ENCODE measurements at places on chromosomes 2 and 18.

GRCh38 chr2:181366675-181367175 lies 90.5 kb upstream of the ITGA4 start:
- DNase-seq: no peak

GRCh38 chr2:100615471-100615870 lies 52.7 kb downstream of the PDCL3 start:
- no peak for DNase-seq

- DNase-seq: no peak
Observed at GRCh38 chr2:26182887-26183630, 10.2 kb downstream of the GAREM2 start.

- DNase-seq: no peak
Observed at GRCh38 chr18:77344786-77345500, 95.3 kb downstream of the GALR1 start.

- DNase-seq: no peak
Observed at GRCh38 chr2:44325897-44326296, 35.4 kb downstream of the PREPL start.

DNA sequence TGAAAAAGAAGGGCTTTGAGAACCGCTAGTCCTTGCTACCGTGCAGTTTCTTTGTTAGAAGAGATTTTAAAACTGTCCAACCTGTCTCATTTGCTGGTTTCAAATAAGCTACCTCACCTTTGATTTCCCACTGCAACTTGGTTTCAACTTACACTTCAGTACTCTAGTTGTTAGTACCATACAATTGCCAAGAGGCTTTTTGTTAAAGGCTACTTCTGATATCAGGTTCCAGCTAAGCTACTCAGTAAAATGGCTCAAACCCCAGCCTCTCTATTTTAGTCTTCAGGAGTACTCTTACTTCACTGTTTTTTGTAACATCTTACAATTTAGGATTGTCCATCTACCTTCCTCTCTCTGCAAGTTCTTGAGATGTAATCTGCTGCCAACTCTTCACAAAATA lies 91.6 kb downstream of the INO80D start:
- no peak for DNase-seq

GRCh38 chr2:26610504-26611335 lies 30.4 kb downstream of the CIB4 start:
- DNase-seq: no peak

- no peak for DNase-seq
Observed at GRCh38 chr2:209209943-209210342, 213.9 kb upstream of the MAP2 start.

DNA sequence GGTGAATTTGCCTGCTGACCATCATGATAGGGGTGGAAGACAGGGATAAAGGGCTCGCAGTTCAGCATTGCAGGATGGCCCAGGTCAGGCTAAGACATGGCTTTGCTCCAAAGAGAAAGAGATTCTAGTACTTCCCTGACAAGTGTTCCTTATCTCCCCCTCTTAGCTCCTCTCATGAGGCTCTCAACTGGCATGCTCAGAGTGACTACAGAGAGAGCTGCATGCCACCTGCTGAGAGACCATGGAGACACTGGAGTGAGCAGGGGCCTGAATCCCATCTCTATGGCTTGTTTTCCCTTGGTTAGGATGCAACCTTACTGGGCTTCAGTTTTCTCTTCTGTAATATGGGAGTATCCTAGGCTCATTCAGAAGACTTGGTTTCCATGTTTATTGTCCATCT lies 94.3 kb downstream of the ARHGAP15 start:
- no peak for DNase-seq

- no peak for DNase-seq
Observed at GRCh38 chr2:152762202-152762601, 43.8 kb downstream of the ARL6IP6 start.

DNA sequence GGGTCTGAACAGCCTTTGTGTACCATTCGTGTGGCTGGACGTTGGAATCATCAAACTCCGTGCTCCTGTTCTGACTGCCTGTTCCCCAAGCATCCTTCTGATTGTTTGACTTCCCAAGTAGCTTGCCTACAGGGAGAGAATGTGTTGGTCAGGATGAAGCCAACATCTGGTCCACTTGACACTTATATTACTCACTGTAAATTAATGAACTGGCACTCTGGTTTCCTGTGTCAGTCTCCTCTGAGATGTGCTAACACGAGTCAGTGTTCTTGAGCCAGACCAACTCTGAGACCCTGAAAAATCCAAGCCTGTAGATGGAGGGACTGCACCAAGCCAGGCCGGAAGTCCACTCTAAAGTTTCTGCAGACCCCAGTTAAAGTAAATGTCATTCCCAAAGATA lies 440.9 kb downstream of the ZNF516 start:
- no peak for DNase-seq

DNA sequence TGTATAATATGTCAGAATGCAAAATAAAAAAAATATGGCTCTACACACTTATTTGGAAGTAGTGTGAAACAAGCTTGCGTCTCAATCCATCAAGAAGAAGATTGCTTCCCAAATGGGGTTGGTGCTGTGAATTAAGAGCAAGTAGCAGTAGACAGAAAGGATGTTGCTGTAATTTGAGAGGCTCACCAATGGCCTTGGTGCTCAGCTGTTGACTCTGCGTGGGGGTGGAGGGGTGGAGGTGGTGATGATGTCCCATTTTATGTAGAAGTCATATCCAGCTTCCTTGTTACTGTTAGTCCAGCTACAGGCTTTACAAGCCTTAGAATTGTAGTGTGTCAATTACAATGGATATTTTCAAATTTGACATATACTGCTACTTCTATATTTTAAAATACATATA lies 223.4 kb upstream of the RND3 start:
- DNase-seq: no peak

DNA sequence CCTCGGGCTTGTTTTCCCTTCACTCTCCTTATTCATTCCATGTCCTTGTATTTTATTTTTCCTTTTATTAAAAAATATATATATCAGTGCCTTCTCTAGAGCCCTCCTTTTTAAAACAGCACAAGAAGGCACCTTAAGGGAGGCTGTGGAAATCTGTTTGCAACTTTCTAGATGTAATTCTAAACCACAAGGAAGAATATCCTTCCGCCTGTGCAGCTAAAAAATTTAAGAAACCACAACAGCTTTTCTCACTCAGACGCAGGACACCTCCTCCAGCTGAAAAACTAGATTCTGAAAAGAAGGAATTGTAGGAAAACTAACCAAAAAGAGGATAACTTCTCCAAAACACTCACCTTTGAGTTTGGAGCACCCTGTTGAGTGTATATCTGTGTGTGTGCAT lies 142.2 kb downstream of the BCL11A start:
- no peak for DNase-seq

DNA sequence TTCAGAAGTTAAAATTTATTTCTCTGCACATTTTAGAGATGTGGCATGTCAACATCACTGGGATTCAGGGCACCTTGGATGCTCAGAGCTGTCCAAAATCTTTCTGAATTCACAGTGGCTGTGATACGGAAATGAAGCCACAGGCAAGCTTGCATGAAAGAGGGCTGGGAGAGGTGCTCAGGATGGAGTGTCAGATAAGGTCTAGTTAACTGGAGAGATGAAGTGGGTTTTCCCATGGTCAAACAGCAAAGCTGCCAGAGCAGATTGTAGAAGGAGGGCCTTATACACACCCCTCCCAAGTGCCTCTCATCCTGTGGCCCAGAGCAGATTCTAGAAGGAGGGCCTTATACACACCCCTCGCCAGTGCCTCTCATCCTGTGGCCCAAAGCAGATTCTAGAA lies 286.8 kb upstream of the PXDN start:
- DNase-seq: no peak

DNA sequence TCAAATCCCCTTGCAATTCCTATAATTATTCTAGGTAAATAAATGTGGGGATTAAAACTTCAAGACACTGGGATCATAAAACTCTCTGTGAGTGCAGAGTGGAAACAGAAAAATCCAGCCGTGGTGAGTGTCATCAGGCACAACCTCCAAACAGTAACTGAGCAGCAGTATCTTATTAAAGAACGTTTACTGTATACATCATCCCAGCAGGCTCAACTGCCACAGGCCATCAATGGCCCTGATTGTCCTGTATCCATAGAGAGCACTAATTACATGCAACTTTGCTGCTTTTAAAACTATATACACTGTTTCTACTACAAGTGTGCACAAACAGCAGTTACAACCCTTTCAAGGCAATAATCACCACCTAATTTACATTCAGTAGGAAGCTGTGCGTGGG lies 23.9 kb downstream of the GAREM1 start:
- no peak for DNase-seq

DNA sequence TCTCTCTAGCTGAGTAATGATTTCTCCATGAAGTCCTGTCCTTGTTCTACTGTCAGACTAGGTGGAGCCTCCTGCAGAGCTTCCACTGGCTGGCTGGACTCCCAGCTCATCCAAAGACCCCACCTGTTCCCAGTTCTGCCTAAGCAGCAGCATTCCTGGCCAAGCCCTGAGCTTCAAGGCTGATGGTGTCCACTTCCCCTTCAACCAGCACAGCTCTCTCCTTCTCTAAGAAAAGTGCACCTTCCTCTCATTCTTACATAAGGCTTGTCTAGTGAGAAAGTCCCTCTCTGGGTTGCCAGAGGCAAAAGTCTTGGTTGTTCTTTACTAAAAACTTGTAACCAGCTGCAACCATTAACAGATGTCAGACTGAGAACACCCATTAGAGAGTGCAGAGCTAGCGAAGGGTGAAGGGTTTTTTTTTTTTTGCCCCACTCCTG lies 58.9 kb downstream of the CXCR4 start:
- no peak for DNase-seq

DNA sequence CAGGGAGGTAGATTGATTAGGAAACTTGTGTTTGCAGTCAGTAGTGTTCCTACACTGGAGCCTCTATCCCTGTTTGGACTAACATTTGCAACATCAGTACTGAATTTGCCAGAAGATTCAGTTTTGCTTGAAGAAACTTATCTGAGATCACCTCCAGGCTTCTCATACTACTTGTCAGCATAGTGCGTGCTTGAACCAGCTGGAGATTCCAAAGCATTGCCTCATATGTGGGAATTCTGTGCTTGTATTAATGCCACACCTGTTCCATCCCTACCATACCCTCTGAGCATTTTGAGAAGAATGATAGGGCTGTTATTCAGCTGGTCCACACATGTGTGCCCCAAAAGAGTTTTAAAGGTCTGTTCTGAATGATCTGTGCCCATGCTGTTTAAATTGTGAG lies 148.7 kb downstream of the RAPGEF4 start:
- no peak for DNase-seq

GRCh38 chr2:50313656-50314055 lies 718.3 kb downstream of the NRXN1 start:
- no peak for DNase-seq

DNA sequence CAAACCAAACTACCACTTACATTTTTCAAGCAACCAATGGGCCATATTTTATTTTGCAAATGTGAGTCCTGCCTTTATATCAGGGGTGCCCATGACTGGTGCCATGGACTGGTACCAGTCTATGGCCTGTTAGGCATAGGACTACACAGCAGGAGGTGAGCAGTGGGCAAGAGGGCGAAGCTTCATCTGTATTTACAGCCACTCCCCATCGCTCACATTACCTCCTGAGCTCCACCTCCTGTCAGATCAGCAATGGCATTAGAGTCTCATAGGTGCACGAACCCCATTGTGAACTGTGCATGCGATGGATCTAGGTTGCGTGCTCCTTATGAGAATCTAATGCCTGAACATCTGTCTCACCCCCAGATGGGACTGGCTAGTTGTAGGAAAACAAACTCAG lies 53.6 kb downstream of the CCDC68 start:
- DNase-seq: no peak

- DNase-seq: no peak
Observed at GRCh38 chr2:60706021-60706420, 50.0 kb upstream of the PAPOLG start.

DNA sequence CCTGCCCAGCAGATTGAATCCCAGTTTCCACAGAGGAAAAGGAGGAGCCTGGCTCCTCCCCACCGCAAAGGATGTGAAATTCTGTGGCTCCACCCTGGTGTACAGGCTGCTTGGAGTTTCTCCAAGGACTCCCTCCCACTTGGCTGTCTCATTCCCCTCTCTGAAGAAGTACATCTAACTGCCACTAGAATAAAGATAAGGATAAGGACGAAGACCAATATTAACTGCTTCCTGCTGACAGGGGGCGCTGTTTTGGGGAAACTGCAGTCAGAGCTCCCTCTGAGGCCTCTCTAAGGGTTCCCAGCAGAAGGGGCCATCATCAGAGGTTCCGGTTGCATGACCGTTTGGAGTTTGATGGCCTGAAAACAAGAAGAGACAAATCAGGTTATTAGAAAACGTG lies 790.9 kb downstream of the CPS1 start:
- no peak for DNase-seq

DNA sequence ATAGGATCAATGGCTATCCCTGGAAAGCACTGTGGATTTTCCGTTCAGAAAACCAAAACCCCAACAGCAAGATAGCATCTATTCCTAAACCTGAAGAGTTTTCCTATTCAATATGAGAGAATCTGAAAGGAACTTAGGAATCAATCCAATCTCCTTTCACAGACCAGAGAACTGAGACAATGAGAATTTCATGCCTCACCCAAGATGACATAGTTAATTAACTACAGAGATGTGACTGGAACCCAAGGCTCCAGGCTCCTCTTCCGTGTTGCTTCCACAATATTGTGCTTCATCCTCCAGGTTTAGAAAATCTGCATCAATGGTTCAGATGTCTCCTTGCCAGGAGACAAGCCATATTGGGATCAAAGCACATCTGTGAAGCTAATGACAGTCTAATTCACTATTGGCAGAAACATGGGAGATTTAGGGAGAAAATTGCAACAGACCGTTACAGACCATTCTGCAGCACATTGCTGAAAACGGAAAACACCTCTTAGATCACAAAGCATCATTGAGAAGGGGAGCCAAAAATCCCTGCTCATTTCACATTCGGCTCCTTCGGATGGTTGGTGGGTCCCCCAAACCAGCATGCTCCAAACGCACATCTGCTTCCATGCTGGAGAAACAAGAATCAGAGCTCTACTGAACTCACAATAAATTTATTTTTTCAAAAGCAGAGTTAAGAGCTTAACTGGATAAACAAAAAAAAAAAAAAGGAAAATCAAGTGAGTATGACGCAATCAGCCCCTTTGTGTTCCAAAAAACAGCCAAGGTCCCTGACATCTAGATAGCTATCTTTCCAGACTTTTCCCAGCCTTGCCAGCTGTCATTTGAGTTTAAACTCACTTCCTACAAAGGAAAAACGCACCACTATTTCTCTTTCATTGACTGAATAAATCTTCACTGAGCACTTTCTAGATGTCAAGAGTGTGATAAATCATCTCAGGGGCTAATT lies 290.3 kb downstream of the C1D start:
- DNase-seq: no peak

DNA sequence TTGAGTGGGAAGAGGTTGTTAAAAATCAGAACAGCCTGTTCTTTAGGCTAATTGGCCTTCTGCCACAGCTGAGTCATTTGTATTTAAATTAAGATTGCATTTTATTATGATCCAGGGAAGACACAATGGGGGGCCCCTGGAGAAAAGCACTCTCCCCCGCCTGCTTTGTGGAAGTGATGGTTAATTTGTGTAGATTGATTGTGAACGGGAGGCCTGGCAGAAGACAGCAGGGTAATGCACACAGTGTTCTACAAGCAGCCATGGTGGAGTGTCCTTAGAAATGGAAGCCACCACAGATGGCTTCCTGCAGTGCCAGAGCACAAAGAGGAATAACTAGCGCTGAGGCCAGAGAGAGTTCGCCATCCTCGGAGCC lies 19.6 kb downstream of the RAMP1 start:
- DNase-seq: no peak

GRCh38 chr18:38940863-38941531 lies 1375.4 kb upstream of the CELF4 start:
- DNase-seq: peak; percentile 27

All from stimulated activated CD4-positive, alpha-beta T cell treated with anti-CD3 and anti-CD28 coated beads, TNF-alpha, amount 100 ng/mL, for 24 hours (primary cell).